ENCODE measurements at places on chromosomes 7 and 10.

DNA sequence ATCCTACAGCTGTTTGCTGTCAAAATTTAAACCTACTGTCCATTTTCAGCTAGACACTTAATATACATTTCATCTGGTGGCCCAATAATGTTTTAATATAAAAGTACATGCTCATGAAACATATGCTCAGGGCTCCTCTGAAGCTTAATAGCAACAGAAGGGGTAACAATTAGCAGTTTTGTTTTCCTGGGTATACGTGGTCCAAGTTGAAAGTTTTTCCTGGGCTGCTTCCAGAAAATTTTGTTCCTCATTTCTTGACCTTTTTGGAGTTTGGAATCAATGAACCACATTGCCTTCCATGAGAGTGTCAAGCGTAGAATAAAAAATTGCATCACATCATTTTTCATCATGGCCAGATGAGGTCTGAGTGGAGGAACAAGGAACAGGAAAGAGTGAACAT is 537.3 kb upstream of the MGMT start:
- H3K27me3 ChIP-seq = no peaks in the 10 kb centered on the region
- H3K4me3 ChIP-seq = no peak overlapping the region
- H3K27ac ChIP-seq = no peak overlapping the region
- DNase-seq = no peak

DNA sequence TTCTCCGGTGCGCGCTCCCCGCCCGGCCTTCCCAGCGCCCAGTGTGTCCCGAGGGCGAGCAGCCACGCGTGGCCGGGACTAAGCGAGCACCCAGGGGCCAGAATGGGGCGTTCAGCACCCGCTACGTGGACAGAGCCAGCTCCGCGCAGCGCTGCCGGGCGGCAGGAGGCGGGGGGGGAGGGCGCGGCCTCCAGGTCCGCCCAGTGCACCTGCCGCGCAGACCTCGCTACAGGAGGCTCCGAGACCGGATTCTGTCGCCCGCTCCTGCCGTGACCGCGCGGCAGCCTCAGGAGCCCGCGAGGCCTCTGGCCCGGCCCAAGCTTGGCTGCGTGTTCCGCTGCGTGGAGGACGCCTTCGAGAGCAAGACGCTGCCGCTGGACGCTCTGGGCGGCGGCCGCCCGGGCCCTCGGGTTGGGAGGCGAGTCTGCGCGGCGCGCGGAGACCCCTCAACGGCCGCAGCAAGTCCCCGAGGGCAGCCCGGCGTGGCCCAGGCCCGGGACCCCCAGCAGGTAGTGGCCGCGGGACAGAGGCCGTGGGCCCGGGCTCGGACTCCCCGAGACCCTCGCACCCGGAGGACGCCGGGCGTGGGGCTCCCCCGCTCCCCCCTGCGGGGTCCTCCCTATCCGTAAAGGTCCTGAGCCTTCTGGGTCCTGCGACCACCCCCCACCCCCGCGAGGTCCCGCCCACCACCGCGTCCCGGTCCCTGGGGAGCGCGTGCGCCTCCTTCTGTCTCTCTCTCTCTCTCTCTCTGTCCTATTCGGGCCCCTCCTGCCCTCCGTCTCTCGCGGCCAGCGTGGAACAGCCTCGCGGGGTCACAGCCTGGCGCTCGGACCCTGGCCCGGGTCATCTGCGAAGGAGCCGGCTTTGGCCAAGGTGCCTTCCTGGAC is 904 bp upstream of the DPYSL4 start:
- H3K4me3 ChIP-seq = no peak overlapping the region
- H3K36me3 ChIP-seq = no peaks in the 10 kb centered on the region
- H3K27ac ChIP-seq = no peak overlapping the region
- DNase-seq = no peak
- no peaks in the 10 kb centered on the region for H3K4me1 ChIP-seq

DNA sequence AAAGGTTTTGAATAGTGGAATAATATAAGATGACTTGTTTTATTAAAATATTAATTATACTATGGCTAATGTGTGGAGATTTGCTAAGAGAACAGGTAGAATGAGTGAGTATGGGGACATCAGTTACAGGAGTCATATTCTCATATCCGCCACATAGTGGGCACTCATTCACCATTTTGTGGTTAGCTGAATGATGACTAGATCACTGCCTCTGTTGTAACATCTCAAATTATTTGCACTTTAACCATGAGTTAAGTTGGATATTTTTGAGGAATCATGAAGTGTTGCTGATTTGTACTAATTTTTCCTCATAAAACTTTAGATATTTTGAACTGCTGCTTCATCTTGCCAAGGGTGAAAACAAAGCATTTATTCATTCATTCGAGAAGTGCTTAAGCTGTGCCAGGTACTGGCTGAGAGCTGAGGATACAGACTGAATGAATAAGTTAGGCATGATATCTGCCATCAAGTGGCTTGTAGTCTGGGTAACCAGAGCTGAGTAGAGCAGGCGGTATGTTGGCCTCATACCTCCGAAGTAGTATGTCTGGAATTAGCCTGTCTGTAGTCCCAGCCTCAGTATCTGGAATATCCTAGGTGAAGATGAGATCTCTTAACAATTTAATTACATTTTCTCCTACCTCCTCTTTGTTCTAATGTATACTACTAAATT is 100.5 kb downstream of the ZEB1 start:
- H3K36me3 ChIP-seq = peaks cover 18% of the 10 kb centered on the region
- H3K4me1 ChIP-seq = no peaks in the 10 kb centered on the region
- no peak for DNase-seq
- H3K27ac ChIP-seq = no peak overlapping the region

DNA sequence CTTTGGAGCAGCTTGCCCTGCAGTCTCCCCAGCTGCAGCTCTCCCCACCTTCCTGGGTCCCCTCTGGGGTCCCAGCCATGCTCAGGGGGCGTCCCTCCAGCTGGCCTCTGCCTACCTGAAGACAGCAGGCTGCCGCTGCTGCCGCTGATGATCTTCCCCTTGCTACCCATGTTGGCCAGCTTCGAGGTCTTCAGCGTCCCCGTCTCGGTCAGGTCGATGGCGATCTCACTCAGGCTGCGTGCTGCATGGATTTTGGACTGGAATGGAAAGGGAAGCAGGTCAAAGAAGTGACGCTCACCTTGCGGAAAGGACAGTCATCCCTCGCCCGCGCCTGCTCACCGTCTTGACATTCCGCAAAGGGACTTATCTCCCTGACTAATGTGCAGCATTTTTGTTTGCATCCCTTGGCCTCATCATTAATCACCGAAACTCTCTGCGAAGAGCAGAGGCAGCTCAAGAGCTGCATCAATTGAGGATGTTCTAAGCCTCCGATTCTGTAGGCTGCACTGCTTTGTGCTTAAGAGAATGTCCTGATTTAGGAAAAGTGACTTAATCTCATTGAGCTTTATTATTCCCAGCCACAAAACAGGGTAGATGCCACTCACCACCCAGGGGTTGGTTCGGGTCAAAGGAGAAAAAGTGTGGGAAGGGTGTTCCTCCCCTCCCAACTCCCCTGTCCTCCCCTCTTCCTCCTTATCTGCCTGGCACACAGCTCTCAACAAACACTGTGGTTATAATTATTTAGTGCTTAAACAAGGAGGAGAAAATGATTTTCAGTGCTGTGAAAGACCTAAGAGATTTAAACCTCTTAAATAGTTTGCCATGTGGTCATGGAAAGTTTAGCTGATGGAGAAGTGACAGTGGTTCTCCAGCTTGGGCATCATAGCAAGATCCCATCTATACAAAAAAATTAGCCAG is 107.3 kb downstream of the PRPF18 start:
- H3K4me1 ChIP-seq = no peaks in the 10 kb centered on the region
- H3K27ac ChIP-seq = no peak overlapping the region
- no peaks in the 10 kb centered on the region for H3K27me3 ChIP-seq
- peaks cover 93% of the 10 kb centered on the region for H3K36me3 ChIP-seq
- H3K4me3 ChIP-seq = no peak overlapping the region

GRCh38 chr10:76887223-76888010 is 750.2 kb downstream of the KCNMA1 start:
- no peaks in the 10 kb centered on the region for H3K4me1 ChIP-seq
- no peak overlapping the region for H3K27ac ChIP-seq
- H3K4me3 ChIP-seq = no peak overlapping the region
- no peaks in the 10 kb centered on the region for H3K36me3 ChIP-seq
- no peaks in the 10 kb centered on the region for H3K27me3 ChIP-seq

All from DND-41 (cell line).